B cell (primary cell): ENCODE measurements at places on chromosomes 5 and 9.

- no peak for DNase-seq
Observed at GRCh38 chr5:104456122-104456521, 893.5 kb upstream of the NUDT12 start.

GRCh38 chr9:130172161-130172857, at the start of gene NCS1:
TSS of gene NCS1 (plus strand) at chr9:130172404. CDS start at chr9:130172664, 260 bp downstream.
- DNase-seq: no peak

DNA sequence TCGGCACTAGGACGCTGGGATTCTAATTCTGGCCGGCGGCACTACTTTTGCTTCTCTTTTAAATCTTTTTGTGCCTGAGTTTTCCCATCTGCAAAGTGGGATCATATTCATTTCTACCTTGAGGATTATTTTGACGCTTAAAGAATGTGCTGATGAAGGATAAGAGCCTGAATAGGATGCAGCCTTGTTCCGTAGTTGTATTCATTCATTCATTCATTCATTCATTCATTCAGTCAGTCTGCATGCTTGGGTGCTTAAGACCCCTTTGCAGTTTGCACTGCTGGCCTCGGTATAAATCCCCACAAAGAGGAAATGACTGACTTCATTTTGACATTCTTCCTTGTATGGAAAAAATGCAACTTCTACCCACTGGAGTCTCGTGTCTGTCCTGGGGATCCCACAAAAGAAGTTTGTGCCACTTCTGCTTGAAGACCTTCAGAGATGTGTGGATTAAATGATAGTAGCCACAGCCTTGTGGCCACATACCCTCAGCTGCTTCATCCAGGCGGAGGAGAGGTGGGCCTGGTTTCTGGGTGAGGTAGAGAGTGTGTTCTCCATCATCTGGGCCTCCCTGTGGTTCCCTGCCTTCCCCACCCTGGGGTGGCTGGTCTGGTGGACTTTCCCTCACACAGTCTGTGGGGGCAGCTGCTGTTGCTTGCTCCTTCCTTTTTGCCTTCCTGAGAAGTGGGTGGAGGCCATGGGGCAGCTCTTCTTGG, 62.6 kb downstream of the PPARGC1B start:
- no peak for DNase-seq

- no peak for DNase-seq
Observed at GRCh38 chr9:5718296-5719032, 89.6 kb downstream of the RIC1 start.

DNA sequence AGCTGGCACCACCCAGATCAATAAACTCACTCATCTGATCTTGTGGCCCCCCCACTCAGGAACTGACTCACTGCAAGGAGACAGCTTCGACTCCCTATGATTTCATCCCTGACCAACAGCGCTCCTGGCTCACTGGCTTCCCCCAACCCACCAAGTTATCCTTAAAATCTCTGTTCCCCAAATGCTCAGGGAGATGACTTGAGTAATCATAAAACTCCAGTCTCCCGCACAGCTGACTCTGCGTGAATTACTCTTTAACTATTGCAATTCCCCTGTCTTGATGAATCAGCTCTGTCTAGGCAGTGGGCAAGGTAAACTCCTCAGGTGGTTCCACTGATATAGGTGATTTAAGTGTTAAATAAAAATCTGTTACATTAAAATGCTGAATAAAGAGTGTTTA, 1.9 kb upstream of the TRIM32 start:
- DNase-seq: no peak
